ENCODE measurements at places on chromosomes 7 and 10. TPM values are rescaled to one million over a fixed set of nuclear protein-coding genes. Genes with fewer than 3 reads are reported as not detected.

DNA sequence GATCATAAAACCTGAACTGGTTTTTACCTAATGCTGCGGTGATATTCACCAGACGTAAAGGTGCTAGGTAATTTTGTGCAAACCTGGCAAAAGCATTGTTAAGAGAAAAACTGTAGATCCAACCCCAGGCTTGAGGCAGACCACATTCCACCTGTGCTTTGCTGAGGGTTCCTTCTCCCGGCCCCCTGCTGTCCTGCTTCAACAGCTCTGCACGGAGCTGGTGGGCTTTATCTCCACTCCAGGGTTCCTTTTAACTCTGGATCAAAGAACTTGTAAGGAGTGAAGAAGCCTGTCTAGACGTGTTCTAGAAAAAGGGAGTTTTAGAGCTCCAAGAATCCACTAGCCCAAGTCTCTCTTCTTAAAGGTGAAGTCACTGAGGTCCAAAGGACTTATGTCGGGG lies 87.5 kb upstream of the NMT2 start:
- no peaks in the 10 kb centered on the region for H3K36me3 ChIP-seq
- no peak for DNase-seq
- no peak overlapping the region for H3K27ac ChIP-seq
- peaks cover 5% of the 10 kb centered on the region for H3K4me1 ChIP-seq
- no peak overlapping the region for H3K4me3 ChIP-seq

DNA sequence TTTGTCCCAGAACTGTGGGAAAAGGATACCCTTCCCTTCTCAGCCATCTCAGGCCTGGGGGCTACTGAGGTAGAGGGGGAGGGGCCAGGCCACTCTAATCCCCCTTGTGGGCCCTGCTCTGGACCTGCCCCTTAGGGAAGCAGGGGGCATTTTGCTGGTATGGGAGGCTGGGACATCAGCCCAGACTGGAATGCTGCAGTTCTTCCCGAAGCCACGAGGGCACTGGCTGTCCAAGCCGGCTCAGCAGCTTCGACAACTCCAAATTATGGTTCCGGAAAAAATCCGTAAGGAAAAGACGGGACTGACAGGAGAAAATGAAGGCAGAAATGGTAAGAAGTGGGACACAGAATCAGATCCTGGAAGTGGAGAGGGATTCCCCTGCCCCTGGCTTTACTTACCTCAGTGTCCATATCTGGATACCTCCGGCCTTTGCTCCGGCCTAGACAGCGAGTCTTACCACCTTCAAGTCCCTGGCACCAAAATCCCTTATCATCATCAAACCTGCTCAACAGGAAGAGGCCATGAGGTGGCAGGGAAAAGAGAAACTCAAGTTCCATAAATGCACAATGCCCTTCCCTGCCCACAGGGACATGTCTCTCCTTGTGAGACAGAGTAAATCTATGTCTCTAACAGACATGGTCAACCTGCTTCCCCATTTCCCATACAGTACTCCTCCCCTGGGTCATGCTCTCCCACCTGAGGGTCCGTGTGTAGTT lies 9.0 kb downstream of the NDST2 start:
- no peak for DNase-seq
- H3K27me3 ChIP-seq = no peaks in the 10 kb centered on the region
- H3K36me3 ChIP-seq = peaks cover 19% of the 10 kb centered on the region
- H3K4me3 ChIP-seq = no peak overlapping the region

DNA sequence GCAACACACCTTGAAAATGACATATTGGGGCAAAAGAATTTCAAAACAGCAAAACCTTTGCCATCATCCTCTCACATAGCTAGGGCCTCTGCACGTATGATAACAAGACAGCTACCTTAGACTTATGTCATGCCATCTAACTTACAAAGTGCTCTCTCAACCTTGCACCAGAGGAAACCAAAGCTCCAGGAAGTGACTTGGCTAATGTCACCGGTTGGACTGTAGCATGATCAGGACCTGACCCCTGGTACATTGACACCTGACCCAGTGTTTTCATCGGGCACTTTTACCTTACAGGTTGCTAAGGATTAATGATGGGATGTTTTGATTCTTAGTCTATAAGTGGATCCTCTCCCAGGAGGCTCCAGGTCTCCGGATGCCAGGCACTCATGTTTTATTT lies 529.8 kb upstream of the GALNT17 start:
- no peak for DNase-seq
- H3K4me3 ChIP-seq = no peak overlapping the region
- H3K27ac ChIP-seq = no peak overlapping the region
- no peaks in the 10 kb centered on the region for H3K36me3 ChIP-seq
- no peaks in the 10 kb centered on the region for H3K27me3 ChIP-seq
- H3K4me1 ChIP-seq = no peaks in the 10 kb centered on the region

- no peaks in the 10 kb centered on the region for H3K27me3 ChIP-seq
- no peaks in the 10 kb centered on the region for H3K36me3 ChIP-seq
- H3K27ac ChIP-seq = no peak overlapping the region
- DNase-seq = no peak
- H3K4me1 ChIP-seq = no peaks in the 10 kb centered on the region
These were observed 25.8 kb downstream of the SFTPD start for GRCh38 chr10:79923145-79923544.

- H3K36me3 ChIP-seq = no peaks in the 10 kb centered on the region
- no peaks in the 10 kb centered on the region for H3K4me1 ChIP-seq
- H3K27ac ChIP-seq = no peak within 1 kb of the TSS
- no peaks in the 10 kb centered on the region for H3K27me3 ChIP-seq
These were observed at the start of gene GRIFIN for GRCh38 chr7:2476298-2476697. GRIFIN (minus strand) TSS chr7:2476398; CDS start chr7:2476383, 15 bp downstream.

- H3K4me1 ChIP-seq = peaks cover 30% of the 10 kb centered on the region
- DNase-seq = no peak
- no peak overlapping the region for H3K4me3 ChIP-seq
- no peaks in the 10 kb centered on the region for H3K27me3 ChIP-seq
- H3K36me3 ChIP-seq = no peaks in the 10 kb centered on the region
These were observed 5.7 kb downstream of the GNA12 start for GRCh38 chr7:2838451-2838850.

DNA sequence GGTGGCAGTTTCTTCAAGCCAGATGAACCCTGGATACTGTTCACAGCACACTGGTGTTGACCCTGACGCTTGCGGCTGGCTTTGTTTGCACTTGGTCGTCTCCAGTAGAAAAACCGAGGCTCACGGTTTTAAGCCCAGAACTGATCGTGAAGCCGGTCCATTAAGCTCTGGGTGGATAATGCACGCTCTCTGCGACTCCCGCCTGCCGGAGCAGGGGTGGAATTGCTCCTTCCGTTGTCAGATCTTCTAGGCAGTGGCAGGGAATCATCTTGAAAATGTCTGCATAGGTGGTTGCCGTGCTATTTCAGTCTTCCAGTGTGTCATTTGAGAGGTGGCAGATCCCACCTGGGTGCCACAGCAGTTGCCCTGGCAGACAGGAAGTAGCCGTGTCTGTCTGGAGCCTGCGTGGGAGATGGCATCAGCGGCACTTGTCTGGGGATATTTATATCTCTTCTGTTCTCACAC lies 35.9 kb upstream of the AP5Z1 start:
- peaks cover 4% of the 10 kb centered on the region for H3K4me1 ChIP-seq
- no peak for DNase-seq
- H3K27ac ChIP-seq = no peak overlapping the region
- H3K27me3 ChIP-seq = no peaks in the 10 kb centered on the region
- H3K36me3 ChIP-seq = peaks cover 6% of the 10 kb centered on the region

GRCh38 chr7:137977173-137977572 lies 24.7 kb downstream of the CREB3L2 start:
- no peak for DNase-seq
- peaks cover 55% of the 10 kb centered on the region for H3K4me1 ChIP-seq
- peaks cover 12% of the 10 kb centered on the region for H3K36me3 ChIP-seq
- H3K27ac ChIP-seq = no peak overlapping the region

DNA sequence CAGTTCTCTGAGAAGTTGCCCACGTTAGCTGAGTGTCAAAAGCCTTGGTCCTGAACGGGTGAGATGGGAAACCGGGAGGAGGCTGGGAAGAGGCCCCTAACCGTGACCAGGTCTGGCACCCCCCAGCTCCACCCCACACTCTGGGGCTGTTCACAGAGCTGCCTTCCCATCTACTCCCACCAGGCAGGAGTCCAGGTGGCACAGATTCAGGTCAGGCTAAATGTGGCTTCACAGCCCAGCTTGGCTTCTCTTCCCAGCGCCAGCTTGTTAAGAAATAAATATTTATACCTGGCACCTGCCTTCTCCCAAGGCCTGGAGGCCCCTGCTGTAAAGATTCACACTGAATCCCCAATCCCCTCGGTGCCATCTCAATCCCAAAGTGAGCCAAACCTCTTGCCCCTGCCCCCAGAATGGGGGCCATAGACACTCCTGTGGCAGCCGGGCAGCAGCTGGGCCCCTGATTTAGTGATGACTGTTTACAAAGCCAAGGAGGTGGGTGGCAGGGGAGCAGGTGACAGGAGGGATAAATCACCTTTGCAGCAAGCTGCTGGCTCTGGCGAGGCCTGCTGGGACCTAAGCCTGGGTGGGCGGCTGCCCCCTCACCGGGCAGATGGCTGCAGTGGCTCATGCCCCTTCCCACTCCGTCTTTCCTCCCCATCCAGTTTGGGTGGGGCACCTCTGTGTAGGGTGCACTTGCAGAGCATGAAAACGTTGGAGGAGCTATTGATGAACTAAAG lies 72.5 kb downstream of the GOLGA7B start:
- no peaks in the 10 kb centered on the region for H3K36me3 ChIP-seq
- no peaks in the 10 kb centered on the region for H3K27me3 ChIP-seq
- no peak overlapping the region for H3K27ac ChIP-seq
- no peaks in the 10 kb centered on the region for H3K4me1 ChIP-seq
- no peak overlapping the region for H3K4me3 ChIP-seq

The OPN1SW gene
- total RNA-seq = not detected

The CAV1 gene
- total RNA-seq = 1.7 TPM

The ZNF804B gene
- total RNA-seq = not detected

The TUBAL3 gene
- total RNA-seq = not detected

All from GM12878 (cell line).